ENCODE measurements at places on chromosomes 11 and 22. TPM values are rescaled to one million over a fixed set of nuclear protein-coding genes. Genes with fewer than 3 reads are reported as not detected.

GRCh38 chr11:120337355-120338106 is 1.3 kb downstream of the ARHGEF12 start:
- peak overlapping the region; percentile 97 for H3K27ac ChIP-seq
- peaks cover 11% of the 10 kb centered on the region for H3K4me1 ChIP-seq
- H3K36me3 ChIP-seq = no peaks in the 10 kb centered on the region
- no peaks in the 10 kb centered on the region for H3K27me3 ChIP-seq
- DNase-seq = no peak
- peak overlapping the region; percentile 68 for H3K4me3 ChIP-seq

DNA sequence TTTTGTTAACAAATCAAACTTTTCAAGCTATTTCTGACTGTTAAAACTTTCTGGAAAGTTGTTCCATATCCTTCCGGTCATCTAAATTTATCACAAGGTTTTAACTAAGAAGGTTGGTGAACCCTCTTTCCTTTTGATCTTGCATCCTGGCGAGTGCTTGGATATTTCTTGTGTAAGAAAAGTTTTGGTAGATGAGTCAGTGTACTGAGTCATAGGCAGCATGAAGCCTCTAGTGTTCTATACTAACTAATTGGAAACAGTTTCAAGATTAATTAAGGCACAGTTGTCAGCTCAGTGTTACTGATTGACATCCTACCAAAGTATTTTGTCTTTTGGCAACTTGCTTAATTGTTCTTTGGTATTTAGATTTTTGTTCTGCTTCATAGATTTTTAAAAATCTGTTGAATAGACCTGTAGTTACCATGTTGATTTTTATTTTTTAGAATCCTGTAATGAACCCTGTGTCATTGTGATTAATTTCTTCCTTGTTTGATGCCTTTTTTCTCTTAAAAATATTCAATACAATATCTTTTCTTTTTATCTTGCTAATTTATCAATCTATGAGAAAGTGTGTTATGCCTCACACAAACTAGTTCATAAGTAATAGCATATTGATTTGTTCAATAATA is 38.0 kb downstream of the METTL15 start:
- DNase-seq = no peak
- no peaks in the 10 kb centered on the region for H3K27me3 ChIP-seq
- H3K36me3 ChIP-seq = no peaks in the 10 kb centered on the region
- no peak overlapping the region for H3K27ac ChIP-seq

DNA sequence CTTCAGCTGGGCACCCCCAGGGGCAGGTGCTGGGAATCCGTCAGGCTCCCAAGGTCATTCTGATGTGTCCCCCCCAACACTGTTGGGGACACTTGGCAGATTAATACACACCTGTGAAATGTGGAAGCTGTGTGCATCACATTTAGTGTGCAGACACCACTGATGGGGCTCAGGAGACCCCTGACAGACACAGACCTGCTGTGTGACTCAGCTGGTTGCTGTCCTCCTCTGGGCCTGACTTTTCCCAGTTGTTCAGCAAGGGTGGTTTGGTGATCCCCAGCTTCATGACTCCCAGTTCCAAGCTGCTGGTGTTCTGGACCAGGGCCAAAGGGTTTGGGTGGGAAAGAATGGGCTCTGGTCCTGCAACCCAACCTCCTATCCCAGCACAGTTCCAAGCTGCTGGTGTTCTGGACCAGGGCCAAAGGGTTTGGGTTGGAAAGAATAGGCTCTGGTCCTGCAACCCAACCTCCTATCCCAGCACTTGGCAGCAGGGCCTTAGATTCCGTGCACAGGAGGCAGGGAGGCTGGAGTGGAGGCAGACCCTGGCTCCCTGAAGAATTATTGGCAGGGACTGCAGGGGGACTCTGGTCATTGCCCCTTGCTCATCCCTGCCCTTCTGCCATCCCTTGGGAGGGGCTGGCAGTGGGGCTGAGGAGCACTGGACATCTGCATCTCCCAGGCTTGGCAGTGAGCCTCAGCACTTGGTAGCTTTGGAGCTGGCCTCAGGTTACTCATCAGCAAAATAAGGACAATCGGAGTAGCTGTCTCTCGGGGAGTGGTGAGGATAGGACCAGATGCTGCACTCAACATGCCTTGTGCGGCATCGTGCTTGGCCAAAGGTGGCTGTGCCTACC is 8.4 kb upstream of the OMP start:
- no peak overlapping the region for H3K4me3 ChIP-seq
- H3K4me1 ChIP-seq = peaks cover 2% of the 10 kb centered on the region
- no peaks in the 10 kb centered on the region for H3K27me3 ChIP-seq
- no peak overlapping the region for H3K27ac ChIP-seq
- DNase-seq = no peak

DNA sequence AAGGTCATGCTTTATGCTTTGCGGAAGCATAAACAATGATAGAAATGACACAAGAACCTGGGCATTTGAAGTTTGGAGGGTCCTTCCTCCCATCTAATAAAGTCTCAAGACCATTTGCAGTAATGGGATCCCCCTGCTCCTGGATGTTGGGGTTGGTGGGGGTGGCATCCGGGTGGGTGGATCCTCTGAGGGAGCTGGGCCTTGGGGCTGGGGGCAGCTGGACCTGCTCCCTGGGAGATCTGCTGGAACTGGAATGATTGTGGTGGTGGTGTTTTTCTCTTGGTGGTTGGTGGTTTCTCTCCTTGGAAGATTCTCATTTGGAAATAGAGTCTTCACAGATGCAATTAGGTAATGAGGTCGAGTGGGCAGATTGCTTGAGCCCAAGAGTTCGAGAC is 2.2 kb upstream of the NAP1L4 start:
- no peak for DNase-seq
- no peak overlapping the region for H3K27ac ChIP-seq
- no peaks in the 10 kb centered on the region for H3K27me3 ChIP-seq
- H3K36me3 ChIP-seq = peaks cover 1% of the 10 kb centered on the region
- peaks cover 6% of the 10 kb centered on the region for H3K4me1 ChIP-seq
- no peak overlapping the region for H3K4me3 ChIP-seq

DNA sequence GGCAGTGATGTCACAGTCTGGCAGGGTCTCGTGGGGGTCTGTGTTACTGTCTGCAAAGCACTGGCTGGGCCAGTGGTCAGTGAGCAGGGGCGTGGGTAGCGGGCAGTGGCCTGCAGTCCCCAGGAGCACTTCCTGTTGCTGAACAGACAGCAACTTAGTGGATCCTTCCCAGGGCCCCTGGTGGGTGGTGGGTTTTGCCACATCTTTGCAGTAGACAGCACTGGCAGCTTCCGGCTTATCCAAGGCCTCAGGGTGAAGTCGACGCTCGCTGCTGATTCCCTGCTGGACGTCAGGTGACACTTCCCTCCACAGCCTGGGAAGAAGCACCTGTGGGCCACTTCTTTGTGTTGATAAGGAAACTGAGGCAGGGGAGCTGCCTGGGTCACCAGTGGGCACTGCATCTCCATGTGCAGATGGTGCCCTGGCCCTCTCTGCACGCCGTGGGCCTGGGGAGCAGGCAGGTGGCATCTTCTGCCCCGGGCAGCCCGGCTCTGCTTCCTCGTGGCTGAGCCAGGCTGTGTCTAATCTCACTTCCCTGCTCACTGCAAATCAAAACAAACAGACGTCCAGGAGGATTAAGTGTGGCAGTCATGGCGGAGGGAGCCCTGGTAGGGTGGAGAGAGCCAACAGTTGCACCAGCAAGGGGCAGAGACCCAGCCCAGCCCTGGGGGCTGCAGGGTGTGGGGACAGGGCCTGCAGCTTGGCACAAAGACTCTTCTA is 79.8 kb downstream of the KCNQ1 start:
- no peak overlapping the region for H3K27ac ChIP-seq
- no peak overlapping the region for H3K4me3 ChIP-seq
- H3K27me3 ChIP-seq = no peaks in the 10 kb centered on the region
- H3K36me3 ChIP-seq = no peaks in the 10 kb centered on the region
- no peak for DNase-seq
- H3K4me1 ChIP-seq = no peaks in the 10 kb centered on the region

DNA sequence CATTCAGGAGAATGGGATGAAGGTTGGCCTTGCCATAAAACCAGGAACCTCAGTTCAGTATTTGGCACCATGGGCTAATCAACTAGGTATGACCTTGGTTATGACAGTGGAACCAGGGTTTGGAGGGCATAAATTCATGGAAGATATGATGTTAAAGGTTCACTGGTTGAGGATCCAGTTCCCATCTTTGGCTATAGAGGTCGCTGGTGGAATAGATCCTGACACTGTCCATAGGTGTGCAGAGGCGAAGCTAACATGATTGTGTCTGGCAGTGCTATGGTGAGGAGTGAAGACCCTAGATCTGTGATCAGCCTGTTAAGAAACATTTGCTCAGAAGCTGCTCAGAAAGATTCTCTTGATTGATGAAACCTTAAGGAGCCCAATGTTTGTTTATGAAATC is 5.7 kb downstream of the NF2 start:
- no peaks in the 10 kb centered on the region for H3K27me3 ChIP-seq
- H3K4me1 ChIP-seq = peaks cover 9% of the 10 kb centered on the region
- no peak overlapping the region for H3K4me3 ChIP-seq
- no peak for DNase-seq

GRCh38 chr22:48849963-48850657 is 977.6 kb downstream of the BRD1 start:
- no peaks in the 10 kb centered on the region for H3K36me3 ChIP-seq
- no peak overlapping the region for H3K4me3 ChIP-seq
- H3K4me1 ChIP-seq = no peaks in the 10 kb centered on the region
- no peak overlapping the region for H3K27ac ChIP-seq
- DNase-seq = no peak

DNA sequence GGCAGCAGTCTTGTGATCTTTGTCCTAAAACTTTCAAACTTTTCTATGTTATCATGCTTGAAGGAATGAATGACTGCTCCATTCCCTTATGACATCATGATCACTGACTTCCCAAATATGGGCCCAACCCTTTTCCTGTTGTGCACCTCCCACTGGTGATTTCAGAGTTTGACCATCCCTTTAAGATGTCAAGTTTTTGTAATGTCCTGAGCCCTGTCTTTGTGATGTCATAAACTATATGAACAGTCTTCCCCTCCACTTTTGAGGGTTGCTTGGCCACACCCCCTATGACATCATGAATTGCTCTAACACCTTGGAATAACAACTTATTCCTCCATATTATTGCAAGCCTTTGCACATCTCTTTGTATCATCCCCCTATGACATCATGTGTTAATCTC is 16.5 kb upstream of the NUCB2 start:
- no peak for DNase-seq
- no peaks in the 10 kb centered on the region for H3K36me3 ChIP-seq
- H3K27me3 ChIP-seq = no peaks in the 10 kb centered on the region
- no peak overlapping the region for H3K27ac ChIP-seq

- no peak overlapping the region for H3K4me3 ChIP-seq
- H3K4me1 ChIP-seq = peaks cover 20% of the 10 kb centered on the region
- DNase-seq = no peak
- H3K27ac ChIP-seq = no peak overlapping the region
These were observed 54.9 kb downstream of the ENDOD1 start for GRCh38 chr11:95144313-95145235.

DNA sequence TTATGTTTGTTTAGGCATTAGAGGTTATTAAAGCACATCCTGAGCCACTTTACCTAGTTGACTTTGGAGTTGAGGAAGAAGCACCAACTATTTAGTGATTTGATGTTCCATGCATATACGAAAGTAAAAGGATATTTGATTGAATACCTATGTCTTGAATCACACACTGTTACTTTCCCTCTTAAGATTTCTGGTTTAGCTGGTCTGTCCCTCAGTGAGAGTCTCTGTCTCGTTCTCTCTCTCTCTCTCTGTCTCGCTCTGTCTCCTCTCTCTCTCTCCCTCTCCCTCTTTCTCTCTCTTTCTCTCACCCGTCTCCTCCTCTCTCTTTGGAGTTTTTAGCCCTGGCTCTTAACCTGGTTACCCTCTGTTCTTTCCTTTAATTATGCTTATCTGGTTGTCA is 11.0 kb downstream of the CTNND1 start:
- H3K36me3 ChIP-seq = no peaks in the 10 kb centered on the region
- peak overlapping the region; percentile 92 for H3K27ac ChIP-seq
- H3K4me3 ChIP-seq = no peak overlapping the region
- H3K4me1 ChIP-seq = peaks cover 100% of the 10 kb centered on the region
- DNase-seq = no peak

GRCh38 chr11:108511851-108512474 is 13.8 kb upstream of the POGLUT3 start:
- DNase-seq = no peak
- H3K36me3 ChIP-seq = no peaks in the 10 kb centered on the region
- H3K27ac ChIP-seq = no peak overlapping the region
- no peak overlapping the region for H3K4me3 ChIP-seq
- H3K27me3 ChIP-seq = no peaks in the 10 kb centered on the region

GRCh38 chr22:36927671-36928070 is 14.2 kb downstream of the CSF2RB start:
- no peaks in the 10 kb centered on the region for H3K36me3 ChIP-seq
- no peak overlapping the region for H3K27ac ChIP-seq
- H3K4me3 ChIP-seq = no peak overlapping the region
- H3K27me3 ChIP-seq = no peaks in the 10 kb centered on the region
- no peak for DNase-seq
- peaks cover 2% of the 10 kb centered on the region for H3K4me1 ChIP-seq

- peaks cover 38% of the 10 kb centered on the region for H3K27me3 ChIP-seq
- H3K4me1 ChIP-seq = no peaks in the 10 kb centered on the region
- H3K27ac ChIP-seq = no peak overlapping the region
- H3K4me3 ChIP-seq = no peak overlapping the region
- no peak for DNase-seq
- H3K36me3 ChIP-seq = no peaks in the 10 kb centered on the region
These were observed 179.2 kb downstream of the C11orf91 start for GRCh38 chr11:33521384-33521783.

DNA sequence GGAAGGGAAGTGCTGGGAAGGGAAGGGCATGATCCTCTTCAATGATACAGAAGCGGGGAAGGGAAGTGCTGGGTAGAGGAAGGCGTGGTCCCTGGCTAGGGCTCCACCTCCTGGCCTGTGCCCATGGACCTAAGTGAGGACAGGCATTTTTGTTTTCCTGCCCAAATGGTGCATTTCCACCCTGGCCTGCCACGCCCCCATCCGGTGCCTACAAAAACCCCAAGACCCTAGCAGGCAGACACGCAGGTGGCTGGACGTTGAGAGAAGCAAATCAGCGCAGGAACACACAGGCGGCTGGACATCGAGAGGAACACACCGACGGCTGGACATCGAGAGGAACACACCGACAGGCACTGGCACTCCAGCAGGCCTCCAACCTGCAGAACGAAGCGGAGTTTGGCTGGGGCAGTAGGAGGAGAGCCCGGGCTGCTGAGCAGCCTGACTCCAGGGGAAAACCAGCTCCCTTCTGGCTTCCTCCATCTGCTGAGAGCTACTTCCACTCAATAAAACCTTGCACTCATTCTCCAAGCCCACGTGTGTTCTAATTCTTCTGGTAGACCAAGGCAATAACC is 628.3 kb downstream of the BUD13 start:
- no peaks in the 10 kb centered on the region for H3K36me3 ChIP-seq
- no peaks in the 10 kb centered on the region for H3K27me3 ChIP-seq
- no peaks in the 10 kb centered on the region for H3K4me1 ChIP-seq
- no peak for DNase-seq
- no peak overlapping the region for H3K4me3 ChIP-seq
- no peak overlapping the region for H3K27ac ChIP-seq

The SPON1 gene
- total RNA-seq = 1.6 TPM

The ESAM gene
- total RNA-seq = 5.6 TPM

The CDKN1C gene
- total RNA-seq = 8.5 TPM

The SLC25A18 gene
- 0.23 TPM for total RNA-seq

The ANAPC15 gene
- total RNA-seq = 17.7 TPM

The ABCG4 gene
- 0.38 TPM for total RNA-seq

The TNNT3 gene
- total RNA-seq = not detected

The ASRGL1 gene
- total RNA-seq = 7.6 TPM

Data from esophagus squamous epithelium (tissue), 5 donors.